Vagina (tissue), 2 donors: ENCODE measurements at places on chromosomes 5 and 9. TPM values are rescaled to one million over a fixed set of nuclear protein-coding genes. Genes with fewer than 3 reads are reported as not detected.

GRCh38 chr9:131609099-131609830 lies 63.9 kb downstream of the PRRT1B start:
- no peak for DNase-seq

GRCh38 chr5:144048259-144048856 lies 122.1 kb downstream of the YIPF5 start:
- no peak for DNase-seq

DNA sequence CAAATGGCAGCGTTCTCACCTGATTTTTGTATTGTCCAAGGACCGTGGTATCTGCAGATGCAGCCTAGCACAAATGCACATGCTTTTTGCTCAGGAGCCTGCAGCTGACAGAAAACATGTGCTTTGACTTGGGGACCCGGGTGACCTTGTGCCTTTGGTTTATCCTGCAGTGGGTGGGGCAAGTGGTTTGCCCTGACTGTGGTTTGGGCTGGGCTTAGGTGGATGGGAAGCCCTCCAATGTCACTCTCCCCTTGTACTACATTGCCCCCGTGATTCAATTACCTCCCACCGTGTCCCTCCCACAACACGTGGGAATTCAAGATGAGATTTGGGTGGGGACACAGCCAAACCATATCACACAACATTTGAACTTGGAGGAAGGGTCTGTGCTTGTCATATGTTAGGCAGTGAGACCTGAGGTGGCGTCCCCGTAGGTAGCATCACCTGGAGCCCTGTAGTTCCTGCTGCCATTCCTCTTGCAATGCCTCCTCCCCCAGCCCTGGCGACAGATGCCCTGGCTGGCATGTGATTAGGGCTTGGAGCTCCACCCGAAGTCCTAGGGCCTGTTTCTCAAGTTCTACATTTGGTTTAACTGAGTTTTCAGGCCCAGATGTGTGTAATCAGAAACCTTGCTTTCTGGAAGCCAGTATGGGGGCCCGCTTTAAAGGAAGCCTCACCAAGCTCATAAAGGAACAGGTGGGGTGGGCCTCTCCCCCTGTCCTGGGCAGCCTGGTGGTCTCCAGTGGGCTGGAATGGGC lies 2.1 kb downstream of the ANKRD33B start:
- DNase-seq: peak; percentile 85

GRCh38 chr9:134556531-134557068 lies 85.0 kb upstream of the COL5A1 start:
- no peak for DNase-seq

Gene HSPB3
- total RNA-seq: not detected

DNA sequence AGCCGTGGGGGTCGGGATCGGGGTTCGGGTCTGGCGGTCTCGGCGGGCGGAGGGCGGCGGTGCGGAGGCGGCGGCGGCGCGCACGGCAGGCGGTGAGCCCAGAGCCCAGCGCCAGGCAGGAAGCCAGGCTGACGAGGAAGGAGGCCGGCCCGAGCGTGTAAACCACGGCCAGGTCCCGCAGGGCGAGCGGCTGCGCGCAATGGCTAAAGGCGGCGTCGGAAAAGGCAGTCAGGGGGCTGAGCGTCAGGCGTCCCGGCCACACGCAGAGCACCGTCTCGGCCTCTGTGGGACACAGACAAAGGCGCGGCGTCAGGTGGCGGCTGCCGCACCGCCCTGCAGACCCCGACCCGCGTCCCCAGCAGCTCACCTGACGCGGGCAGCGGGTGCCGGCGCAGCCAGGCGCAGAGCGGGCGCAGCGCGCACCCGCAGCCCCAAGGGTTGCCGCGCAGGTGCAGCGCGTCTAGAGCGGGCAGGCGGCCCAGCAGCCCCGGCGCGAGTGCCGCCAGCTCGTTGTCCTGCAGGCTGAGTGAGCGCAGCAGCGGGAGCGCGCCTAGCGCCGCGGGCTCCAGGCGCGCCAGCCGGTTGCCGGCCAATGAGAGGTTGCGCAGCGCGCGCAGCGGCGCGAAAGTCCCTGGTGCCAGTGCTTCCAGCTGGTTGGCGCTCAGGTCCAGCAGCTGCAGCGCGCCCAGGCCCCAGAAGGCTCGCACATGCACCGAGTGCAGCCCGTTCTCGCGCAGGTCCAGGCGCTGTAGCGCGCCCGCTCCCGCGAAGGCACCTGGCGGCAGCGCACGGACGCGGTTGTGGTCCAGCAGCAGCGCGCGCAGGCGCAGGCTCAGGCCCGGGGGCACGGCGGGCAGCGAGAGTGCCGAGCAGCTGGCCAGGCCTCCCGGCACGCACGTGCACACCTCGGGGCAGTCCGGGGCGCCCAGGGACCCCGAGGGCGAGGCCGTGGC lies 671 bp downstream of the LRRC26 start:
- no peak for DNase-seq

DNA sequence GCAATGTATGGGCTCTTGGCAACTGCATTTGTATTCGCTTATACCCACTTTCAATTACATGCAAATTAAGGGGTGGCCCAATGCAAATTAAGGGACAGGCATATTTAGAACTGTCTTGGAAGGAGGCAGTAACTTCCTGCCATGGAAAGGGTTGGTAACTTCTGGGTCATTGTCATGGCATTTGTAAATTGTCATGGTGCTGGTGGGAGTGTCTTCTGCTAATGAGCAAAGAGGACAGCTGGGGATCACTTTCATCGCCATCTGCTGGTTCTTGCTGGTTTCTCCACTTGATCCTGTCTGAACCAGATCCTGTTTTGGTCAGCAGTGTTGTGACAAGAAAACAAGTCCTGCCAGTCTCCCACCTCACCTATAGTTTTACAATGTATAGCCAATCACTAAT lies 23.3 kb upstream of the UGT3A2 start:
- DNase-seq: no peak

DNA sequence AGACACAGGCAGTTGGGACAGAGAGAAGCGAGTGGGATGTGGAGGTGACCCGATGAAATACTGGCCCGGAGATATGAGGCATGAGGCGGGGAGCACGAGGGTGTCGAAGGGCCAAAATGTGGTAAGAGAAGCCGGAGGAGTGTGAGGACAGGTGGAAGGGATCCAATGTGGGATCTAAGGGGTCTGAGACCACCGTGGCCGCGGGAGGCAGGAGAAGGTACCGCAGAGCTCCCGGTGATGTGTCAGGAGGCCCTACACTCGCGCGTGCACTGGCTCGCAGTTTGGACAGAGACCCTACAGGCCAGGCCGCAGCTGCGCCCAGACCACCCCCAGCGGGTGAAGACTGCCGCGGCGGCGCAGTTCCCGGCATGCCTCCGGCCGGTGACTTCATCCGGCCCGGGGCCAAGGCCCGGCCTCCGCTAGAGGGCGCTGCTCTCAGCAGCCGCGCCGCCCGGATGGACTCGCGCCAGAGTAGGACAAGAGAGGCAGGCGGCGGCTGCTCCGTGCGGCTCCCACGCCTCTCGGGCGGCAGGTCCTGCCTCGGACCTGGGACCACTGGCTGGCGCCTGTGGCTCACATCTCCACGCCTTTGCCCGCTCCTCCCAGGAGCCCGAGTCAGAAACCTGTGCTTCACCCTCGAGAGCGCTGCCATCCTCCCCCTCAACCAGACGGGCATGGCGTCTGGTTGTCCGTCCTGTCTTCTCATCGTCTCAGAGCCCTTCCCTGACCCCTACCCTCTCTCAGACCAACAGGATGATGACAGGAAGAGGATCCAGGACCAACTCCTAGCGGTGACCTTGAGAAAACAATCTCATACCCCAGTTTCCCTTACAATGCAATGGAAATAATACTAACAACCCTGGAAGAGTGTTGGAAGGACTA lies 35.4 kb upstream of the STING1 start:
- peak; percentile 89 for DNase-seq

Gene DIPK1B
- total RNA-seq: 11.5 TPM

GRCh38 chr5:96978812-96979449 lies 43.1 kb downstream of the LNPEP start:
- no peak for DNase-seq

DNA sequence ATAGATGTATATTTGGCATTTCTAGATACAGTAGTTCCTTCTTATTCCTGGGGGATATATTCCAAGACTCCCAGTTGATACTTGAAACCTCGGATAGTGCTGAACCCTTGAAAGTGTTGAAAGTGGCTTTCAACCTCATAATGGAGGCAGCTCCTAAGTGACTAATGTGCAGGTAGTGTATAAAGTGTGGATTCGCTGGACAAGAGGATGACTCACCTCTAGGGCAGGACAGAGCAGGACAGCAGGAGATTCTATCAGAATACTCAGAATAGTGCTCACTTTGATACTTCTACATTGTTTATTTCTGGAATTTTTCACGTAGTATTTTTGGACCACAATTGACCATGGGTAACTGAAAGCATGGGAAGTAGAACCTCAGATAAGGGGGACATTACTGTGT lies 1138.9 kb upstream of the WWC1 start:
- no peak for DNase-seq

GRCh38 chr9:38384990-38385848 lies 7.3 kb upstream of the ALDH1B1 start:
- DNase-seq: no peak

DNA sequence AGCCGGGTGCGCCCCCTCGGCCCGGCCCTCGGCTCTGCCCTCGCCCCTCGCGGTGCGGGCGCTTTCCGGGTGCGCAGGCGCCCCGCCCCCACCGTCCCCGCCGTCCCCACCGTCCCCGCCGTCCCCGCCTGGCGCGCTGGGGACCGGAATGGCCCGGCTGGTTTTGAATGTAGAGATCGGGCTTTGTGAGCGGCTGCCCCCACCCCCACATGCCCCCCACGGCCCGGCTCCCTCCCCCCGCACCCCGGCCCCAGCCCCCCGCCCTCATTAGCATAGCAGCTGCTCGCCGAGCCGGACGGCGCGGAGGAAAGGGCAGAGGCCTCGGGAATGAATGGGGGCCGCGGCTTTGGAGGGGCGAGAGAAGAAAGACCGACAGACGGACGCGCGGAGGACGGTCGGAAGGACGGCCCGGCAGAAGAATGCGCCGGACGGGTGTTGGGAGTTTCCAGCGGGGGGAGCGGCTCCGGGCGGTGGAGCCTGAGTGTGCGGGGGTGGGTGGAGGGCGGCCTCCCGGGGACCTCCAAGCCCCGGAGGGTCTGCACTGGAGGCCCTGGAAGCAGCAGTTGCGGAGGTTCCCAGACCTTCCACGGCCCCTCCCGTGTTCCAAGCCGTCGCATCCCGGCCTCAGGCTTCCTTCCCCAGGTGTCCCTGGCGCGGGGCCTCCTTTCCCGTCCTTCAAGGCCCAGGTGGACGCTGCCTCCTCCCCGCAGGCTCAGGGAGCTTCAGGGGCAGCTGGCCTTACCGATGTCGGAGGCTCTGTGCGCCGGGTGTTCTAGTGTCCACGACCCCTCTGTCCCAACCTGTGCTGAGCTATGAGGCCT lies 6.0 kb downstream of the NRARP start:
- no peak for DNase-seq

DNA sequence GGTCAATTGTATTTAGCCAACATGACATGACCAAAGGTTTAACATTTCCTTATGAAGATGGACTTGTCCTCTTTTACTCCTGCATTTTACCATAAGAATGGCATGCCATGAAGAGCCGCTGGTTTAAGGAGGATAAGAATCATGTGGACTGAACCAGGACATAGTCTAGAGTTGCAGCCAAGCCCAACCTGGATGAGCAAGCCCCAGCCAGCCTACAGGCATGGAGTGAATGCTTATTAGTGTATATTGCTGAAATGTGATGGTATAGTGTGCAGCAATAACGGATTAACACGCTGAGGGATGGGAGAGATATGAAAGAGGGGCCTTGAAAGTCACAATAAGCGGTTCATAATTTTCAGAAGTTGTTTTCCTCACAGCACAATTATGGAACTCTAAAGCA lies 523.2 kb downstream of the NTRK2 start:
- no peak for DNase-seq

GRCh38 chr5:100889165-100889743 lies 13.8 kb downstream of the ST8SIA4 start:
- DNase-seq: no peak

DNA sequence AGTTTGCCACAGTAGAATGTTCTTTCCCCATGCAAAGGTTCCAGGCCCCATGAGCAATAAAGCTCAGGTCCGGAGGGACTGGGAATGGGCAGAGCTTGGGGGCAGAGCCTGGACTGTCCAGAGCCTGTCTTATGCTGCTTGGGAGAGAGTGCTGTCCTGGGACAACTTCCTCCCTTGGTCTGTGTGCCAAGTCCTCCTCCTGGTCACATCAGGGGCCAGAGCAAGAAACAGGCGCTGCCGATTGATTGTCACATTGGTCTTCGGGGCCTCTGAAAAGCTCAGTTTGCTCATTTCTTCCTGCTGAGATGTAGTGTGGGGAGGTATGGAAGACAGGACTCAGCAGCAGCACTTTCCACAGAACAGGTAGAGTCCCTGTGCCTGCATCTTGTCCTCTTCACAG lies 54.0 kb upstream of the FCN1 start:
- DNase-seq: no peak

DNA sequence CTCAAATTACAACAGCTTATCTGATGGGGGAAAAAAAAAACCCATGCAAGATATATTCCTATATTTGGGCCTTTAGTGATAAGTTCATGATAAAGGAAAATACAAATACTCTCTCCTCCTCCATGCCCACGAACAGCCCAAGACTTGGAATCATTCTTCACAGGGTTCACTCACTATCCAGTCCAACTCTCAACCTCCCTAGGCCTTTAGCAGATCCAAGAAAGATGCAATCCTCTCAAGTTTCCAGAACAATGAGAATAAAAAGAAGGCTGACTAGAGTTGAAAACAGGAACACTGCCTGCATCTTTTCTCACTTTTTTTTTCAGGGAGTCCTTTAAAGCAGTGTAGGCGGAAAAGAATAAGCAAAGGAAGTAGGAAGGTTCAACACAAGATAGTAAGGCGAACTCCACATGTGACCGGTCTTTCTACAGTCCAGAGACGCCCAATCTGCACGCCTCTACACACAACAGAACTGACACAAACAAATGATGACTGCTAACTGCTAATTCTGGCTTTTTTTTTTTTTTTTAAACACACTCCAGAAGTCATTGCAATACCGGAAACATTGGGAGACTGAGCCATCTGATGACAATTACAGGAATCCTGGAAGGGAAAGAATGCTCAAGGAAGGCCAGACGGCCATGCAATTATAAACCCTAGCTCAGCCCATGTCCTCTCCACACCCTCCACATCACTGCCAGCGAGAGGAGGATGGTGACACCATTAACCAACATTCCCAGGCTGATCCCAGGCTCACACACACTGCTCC lies 75.4 kb downstream of the BNC2 start:
- no peak for DNase-seq

Gene CNTLN
- 13.3 TPM for total RNA-seq

GRCh38 chr5:43312699-43313034 lies 545 bp downstream of the HMGCS1 start:
- no peak for DNase-seq

Gene CKMT2
- total RNA-seq: 3.4 TPM

DNA sequence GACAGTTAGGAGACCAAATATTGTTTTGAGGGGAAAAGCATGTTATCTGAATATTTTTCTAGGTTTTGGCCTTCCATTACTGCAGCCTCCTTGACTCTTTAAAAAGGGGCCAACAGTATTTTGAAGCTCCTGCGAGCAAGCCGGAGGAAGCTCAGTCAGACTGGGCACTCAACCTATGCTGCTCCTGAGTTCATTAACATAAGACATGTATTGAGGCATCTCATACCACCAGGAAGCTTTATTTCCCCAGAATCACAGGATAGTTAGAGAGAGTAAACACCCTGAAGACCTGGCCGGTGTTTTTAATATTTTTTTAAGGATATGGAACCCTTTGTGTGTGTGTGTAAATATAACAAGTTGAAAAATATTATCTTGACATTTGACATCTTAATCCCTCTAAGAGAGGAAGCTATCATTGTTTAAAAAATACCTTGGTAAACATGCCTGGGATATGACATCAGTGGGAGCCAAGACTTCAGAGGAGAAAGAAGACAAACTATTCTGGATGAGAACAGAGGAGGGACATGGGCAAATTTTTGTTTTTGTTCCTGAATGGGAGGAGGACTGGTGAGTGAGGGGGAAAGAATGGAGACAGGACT lies 139.3 kb upstream of the SLIT3 start:
- DNase-seq: no peak
